Tibial nerve (tissue), 4 donors: ENCODE measurements at places on chromosomes 6 and 20. TPM values are rescaled to one million over a fixed set of nuclear protein-coding genes. Genes with fewer than 3 reads are reported as not detected.

The ZNF334 gene
- 8.2 TPM for total RNA-seq

The EDN3 gene
- total RNA-seq: not detected

The OPN5 gene
- total RNA-seq: not detected

The NRSN1 gene
- not detected for total RNA-seq

The SEC23B gene
- 21.4 TPM for total RNA-seq

DNA sequence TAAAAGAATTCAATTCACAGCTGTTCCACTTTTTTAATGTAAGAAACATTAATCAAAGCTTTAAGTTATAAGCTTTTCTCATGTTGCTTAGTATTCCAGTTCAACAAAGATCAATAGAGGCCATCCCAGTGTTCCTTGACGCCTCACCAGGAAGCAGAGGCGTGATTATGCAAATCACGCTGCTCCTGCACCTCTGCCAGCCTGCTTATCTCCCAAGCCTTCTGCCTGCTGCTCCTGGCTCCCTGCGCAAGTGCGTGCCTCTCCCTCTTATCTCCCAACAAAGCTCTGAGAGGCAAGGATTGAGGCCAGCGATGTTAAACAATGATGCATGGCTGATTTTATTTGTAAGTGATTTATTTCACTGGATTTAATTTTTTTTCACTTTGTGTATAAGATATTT, 42.8 kb downstream of the INSM1 start:
- no peak for DNase-seq

GRCh38 chr6:36822506-36823269, 16.6 kb downstream of the CPNE5 start:
- no peak for DNase-seq

GRCh38 chr6:115901896-115902295, 158.8 kb downstream of the FRK start:
- no peak for DNase-seq

GRCh38 chr6:80021591-80021990, 17.1 kb downstream of the TTK start:
- DNase-seq: no peak

GRCh38 chr20:18513208-18513607, 5.5 kb downstream of the SEC23B start:
- DNase-seq: no peak

DNA sequence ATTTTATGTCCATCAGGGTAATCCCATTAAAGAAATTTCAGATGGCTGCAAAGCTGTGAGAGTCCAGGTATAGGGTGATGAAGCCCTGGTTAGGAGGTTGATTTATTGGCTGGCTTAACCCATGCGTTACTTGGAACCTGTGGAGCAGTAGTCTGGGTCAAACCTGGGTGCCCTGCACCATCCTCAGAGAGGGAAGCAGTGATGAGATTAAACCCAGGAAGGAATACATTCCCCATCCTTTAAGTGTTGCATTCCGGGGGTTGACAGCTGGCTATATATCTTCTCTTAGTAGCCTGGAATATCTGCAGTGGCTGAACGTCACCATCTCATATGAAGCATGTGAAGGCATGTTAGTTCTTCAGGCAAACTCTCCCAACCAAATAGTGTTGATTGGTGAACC, 44.9 kb upstream of the JAG1 start:
- DNase-seq: no peak

GRCh38 chr20:34825530-34826362, at the start of gene NCOA6:
Gene NCOA6 (minus strand): TSS chr20:34825651. CDS start chr20:34782355, 43,296 bp downstream.
- peak; percentile 85 for DNase-seq

DNA sequence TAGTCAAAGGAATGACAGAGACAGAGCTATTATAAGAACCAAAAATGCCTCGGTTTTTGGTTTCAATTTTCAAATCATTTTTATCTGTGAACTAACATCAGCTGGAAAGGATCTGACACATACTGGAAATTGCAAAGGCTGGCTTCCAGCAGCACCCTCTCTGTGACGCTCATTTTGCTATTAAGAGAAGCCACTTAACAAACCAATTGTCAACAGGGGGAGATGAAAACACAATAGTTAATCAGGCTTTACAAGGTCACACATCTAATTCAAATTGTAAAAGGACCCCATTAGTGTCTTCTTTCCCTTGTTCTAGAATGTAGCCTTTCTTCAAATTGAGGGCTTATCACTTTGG, 160.5 kb downstream of the TFAP2B start:
- no peak for DNase-seq

GRCh38 chr6:29789176-29789575, 38.4 kb upstream of the HLA-G start:
- no peak for DNase-seq

DNA sequence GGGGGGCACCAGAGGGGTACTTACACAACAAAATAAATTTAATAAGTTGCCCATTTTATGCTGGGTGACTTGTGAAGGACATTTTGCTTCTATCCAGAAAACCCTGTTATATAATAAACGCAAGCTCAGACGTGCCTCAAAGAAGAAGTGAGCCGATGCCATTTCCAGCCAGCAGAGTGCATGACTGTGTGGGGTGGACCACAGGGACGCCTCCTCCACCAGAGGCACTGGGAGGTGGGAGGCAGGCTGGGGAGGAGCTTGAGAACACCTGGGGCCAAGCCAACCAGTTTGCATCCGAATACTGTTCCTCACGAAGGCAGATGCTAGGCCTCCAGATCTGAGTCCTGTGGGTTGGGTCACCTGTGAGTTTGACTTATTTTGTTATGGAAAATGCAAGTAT, 363.8 kb downstream of the RNGTT start:
- DNase-seq: no peak

GRCh38 chr20:58693226-58694006, 816 bp downstream of the NPEPL1 start:
- DNase-seq: no peak

DNA sequence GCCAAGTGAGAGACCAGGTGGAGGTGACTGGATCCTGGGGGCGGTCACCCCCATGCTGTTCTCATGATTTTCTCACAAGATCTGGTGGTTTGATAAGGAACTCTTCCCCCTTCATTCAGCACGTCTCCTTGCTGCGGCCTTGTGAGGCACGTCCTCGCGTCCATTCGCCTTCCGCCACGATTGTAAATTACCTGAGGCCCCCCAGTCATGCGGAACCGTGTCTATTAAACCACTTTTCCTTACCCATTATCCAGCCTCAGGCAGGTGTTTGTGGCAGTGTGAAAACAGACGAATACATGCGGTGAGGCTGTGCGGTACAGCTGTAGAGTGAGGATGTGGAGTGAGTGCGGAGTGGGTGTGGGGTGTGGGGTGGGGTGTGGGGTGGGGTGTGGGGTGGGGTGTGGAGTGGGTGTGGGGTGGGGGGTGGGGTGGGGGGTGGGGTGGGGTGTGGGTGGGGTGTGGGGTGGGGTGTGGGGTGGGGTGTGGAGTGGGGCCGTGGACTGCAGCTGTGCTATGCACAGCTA, 12.1 kb upstream of the NTSR1 start:
- no peak for DNase-seq

- no peak for DNase-seq
These were observed 333.0 kb downstream of the EPHA7 start for GRCh38 chr6:93086351-93086750.

DNA sequence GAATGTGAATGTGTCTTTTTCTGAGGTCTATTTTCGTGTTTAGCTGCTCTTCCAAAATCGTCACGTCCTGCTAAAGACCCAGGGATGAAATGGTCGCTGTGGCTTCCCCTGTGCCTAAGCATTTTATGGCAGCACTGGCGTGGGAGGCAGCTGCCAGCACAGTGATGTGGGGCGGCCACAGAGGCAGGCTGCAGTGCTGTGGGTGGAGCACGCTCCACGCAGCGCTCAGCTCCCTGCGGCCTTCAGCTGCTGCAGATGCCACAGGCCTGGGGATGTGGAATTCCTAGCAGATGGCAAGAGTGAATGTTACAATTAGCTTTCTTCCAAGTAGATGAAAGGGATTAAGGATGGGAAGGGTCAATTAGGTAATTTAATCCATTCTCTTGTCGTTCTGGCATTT, 242.6 kb downstream of the SMOC2 start:
- no peak for DNase-seq
